ENCODE measurements at places on chromosomes 12 and 14.

- no peak for DNase-seq
Observed at GRCh38 chr12:13170892-13171490, 25.5 kb upstream of the EMP1 start.

GRCh38 chr14:24422261-24422660 is 7.2 kb downstream of the CBLN3 start:
- DNase-seq: no peak

- DNase-seq: peak; percentile 78
Observed at GRCh38 chr14:80954687-80955299, 628 bp upstream of the TSHR start.

DNA sequence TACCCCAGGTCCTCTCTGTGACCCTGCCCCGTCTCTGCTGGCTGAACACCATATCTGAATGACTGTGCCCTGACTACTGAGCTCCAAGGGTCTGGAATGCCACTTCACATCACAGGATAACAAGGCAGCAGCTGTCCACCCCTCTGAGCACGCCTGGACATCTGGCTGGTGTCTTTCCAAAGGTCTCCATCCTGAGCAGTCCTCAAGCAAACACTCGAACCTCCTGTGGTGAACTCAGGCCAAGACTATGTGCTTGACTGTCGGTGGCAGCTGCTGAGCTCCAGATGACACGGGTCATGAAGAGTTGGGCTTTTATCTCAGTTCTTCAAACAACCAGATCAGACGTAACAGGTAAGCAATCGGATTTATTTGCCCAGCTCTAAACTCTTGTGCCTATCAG is 117.2 kb upstream of the BCL2L14 start:
- DNase-seq: no peak

GRCh38 chr12:72677139-72677538 is 405.0 kb downstream of the TRHDE start:
- no peak for DNase-seq

Data from brain microvascular endothelial cell (primary cell).